Activated CD4-positive, alpha-beta memory T cell treated with anti-CD3 and anti-CD28 coated beads for 36 hours (primary cell): ENCODE measurements at places on chromosomes 7 and 10. TPM values are rescaled to one million over a fixed set of nuclear protein-coding genes. Genes with fewer than 3 reads are reported as not detected.
A peak's percentile ranks its signal among the peaks of the same experiment; 100 is the strongest.

- DNase-seq, result no peak
These were observed 7.1 kb downstream of the DOCK4 start for GRCh38 chr7:112199035-112199655.

- no peak for DNase-seq
These were observed 17.9 kb downstream of the TES start for GRCh38 chr7:116228241-116228640.

GRCh38 chr7:44633254-44634186 is 27.1 kb downstream of the OGDH start:
- peak; percentile 84 for DNase-seq

GRCh38 chr7:18574676-18575075 is 79.1 kb downstream of the HDAC9 start:
- DNase-seq, result no peak

GRCh38 chr7:12769444-12769843 is 82.0 kb downstream of the ARL4A start:
- DNase-seq, result no peak

GRCh38 chr7:36272567-36273269 is 116.9 kb upstream of the ANLN start:
- no peak for DNase-seq

- no peak for DNase-seq
These were observed 133.1 kb downstream of the SVIL start for GRCh38 chr10:29501692-29502091.

- no peak for DNase-seq
These were observed 56.0 kb downstream of the CPXM2 start for GRCh38 chr10:123835575-123835974.

- no peak for DNase-seq
These were observed 187.9 kb upstream of the IMMP2L start for GRCh38 chr7:111750228-111750627.

- no peak for DNase-seq
These were observed 64.8 kb downstream of the CALD1 start for GRCh38 chr7:134844200-134844599.

DNA sequence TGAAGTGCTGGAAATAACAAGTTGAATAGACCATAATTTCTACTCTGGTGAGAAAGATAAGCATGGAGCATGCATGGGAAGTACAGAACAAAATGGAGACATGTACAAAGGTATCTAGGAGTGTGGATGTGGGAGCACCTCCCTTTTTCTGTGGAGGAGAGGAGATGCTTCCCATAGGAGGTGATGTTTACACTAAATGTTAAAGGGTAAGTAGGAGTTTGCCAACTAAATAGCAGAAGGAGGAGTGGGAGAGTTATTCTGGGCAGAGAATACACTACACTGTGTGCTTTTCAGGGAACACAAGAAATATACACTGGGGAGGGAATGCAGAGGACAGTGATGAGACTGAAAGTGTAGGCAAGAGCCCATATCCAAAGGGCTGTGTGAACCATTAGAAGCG is 21.1 kb upstream of the PANK1 start:
- DNase-seq, result no peak

GRCh38 chr10:102511583-102512274 is 8.0 kb downstream of the SUFU start:
- DNase-seq, result no peak

GRCh38 chr7:147885869-147886268 is 704.7 kb upstream of the C7orf33 start:
- DNase-seq, result no peak

- no peak for DNase-seq
These were observed 7.2 kb downstream of the ZNF467 start for GRCh38 chr7:149766135-149766675.

DNA sequence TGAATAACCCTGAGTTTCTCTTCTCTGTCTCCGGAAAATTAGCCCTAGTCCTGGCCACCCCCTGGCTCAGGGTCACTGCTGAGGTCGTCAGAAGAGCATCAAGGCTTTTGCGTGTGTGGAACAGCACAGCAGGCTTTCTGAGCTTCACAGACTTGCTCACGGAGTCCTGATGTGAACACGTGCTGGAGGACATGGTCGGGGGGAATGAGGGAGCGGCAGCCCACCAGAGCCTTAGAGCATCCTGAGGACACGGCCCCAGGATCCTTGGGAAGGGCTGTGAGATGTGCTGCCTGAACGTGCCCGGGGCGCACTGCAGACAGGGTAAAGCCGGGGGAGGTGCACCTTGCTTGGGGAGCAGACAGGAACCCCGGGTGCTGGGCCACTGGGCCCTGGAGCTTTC is 28.8 kb downstream of the TMEM120A start:
- DNase-seq, result no peak

- DNase-seq, result no peak
These were observed 27.3 kb downstream of the ANTXRL start for GRCh38 chr10:46314071-46314470.

DNA sequence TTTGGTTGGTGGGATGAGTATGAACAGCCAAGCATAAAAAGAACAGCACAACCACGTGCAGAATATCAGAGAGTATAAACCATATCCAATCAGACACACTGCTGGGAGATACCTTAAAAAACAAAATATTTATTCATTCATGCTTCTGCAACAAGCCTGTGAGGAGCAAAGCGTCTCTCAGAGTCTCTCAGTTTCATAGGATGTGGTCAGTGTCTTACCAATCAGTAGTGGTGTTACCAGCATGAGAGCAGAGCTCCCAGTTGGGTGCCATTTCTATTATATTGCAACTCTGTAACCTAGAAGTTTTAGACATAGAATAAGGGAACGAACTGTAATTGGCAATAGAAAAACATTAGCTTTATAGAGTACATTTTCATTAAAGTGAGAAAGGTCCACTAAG is 445.9 kb upstream of the LRRN3 start:
- DNase-seq, result no peak

DNA sequence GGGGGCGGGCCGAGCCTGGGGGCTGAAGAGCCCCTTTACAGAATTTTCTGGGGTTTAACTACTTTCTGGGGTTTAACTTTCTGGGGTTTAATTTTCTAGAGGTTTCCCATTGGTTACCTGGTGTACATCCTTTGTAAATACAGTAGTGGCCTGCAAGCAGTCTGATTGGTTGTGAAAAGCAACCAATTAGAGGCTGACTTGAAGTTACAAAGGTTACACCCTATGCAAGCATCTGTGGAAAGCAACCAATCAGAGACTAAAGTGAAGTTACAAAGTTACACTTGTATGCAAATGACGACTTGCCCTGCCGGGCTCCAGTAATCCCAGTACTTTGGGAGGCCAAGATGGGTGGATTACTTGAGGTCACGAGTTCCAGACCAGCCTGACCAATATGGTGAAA is 27.4 kb downstream of the GTF2I start:
- DNase-seq, result no peak

The HECW1 gene
- total RNA-seq, result not detected

The ZPBP gene
- total RNA-seq, result not detected

The SEPTIN14 gene
- not detected for total RNA-seq

The RAMP3 gene
- not detected for total RNA-seq

The KLF14 gene
- not detected for total RNA-seq

The MCM10 gene
- total RNA-seq, result 74.2 TPM
